ENCODE measurements at places on chromosomes 7 and 10.

- DNase-seq: no peak
Measured at GRCh38 chr7:129843978-129844840, 108.6 kb downstream of the UBE2H start.

GRCh38 chr7:67917437-67917755 is 920.8 kb downstream of the TYW1 start:
- DNase-seq: no peak

DNA sequence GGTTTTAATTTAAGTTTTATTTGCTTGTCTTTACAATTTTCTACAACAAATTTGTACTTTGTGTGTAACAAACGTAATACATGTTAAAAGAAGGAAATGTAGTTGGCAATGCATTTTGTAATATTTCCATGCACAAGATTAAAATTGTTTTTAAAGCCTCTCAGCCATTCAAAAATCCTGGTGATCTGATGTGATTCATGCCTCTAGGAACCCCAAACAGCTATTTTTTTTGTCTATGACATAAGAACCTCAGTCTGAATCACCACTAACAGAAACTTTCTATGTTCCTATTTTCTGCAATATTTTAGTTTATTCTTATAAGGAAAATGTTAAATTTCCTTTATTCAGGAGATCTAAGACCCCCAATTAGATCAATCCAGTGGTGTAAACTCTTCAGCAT is 183.1 kb upstream of the YAE1 start:
- no peak for DNase-seq

- no peak for DNase-seq
Measured at GRCh38 chr7:129739427-129739826, 127.9 kb downstream of the NRF1 start.

DNA sequence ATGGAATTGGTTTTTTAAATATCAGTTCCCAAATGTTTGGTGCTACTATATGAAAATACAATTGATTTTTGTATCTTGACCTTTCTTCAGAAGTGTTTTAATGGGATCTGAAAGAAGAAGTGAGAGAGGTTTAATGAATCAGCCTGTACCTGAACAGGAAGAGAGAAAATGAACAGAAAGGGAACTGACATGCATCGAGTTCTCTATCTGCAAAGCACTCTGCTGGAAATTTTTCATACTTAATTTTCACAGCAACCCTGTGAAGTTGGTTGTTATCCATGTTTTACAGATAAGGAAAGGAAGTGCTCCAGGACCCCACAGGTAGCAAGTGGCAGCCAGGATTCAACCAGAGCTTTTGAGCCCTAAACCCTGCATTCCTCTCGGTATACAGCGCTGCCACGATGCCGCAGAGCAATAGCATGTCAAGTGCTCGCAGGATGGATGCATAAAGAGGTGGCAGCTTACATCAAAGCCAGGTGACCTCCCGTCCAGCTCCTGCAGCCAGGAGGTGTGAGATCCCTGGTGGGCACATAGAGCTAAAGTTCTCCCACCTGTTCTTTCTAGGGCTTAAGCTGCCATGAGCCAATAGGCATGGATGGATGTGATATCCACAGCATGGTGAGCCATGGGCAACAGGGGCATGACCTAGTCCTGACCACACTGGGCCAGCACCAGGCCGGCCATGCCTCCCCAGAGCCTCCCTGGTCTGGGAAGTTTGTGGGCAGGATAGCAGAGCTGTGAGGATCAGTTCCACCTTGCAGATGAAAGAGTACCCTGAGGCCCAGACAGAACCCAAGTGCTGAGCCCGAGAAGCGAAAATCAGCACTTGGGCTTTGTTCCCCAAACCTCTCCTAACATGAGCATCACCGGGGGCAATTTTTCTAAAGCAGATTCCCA is 57.2 kb downstream of the CALML3 start:
- DNase-seq: no peak

- no peak for DNase-seq
Measured at GRCh38 chr10:70227548-70228320, 5.5 kb downstream of the PPA1 start.

GRCh38 chr10:44309939-44310761 is 74.7 kb downstream of the CXCL12 start:
- no peak for DNase-seq

DNA sequence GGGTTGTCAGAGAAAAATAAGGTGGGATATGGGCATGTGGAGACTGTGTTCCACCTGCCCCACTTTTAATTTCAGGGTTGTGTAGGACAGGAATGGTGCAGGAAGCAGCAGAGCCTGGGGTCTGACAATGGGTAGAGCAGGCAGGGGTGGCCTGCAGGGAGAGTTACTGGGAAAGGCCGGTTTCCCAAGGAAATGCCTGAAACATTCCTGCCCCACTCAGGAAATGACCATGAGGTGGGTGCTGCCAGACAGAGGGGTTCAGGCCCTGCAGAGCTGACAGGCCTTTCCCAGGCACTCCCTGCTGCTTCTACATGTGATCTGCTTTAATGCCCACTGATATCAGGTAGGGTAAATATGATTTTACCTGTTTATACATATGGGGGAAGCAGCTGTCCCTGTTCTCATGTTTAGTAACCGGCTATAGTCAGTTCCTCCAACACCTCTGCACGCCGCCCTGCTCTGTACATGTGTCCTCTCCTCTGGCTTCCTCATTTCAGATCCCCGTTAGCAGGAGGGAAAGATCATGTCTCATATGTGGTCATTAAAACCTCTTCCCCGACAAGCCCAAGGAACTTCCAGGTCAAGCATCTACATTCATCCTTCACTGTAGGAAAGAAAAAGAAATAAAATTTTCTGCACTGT is 118.6 kb upstream of the PRSS58 start:
- DNase-seq: no peak

DNA sequence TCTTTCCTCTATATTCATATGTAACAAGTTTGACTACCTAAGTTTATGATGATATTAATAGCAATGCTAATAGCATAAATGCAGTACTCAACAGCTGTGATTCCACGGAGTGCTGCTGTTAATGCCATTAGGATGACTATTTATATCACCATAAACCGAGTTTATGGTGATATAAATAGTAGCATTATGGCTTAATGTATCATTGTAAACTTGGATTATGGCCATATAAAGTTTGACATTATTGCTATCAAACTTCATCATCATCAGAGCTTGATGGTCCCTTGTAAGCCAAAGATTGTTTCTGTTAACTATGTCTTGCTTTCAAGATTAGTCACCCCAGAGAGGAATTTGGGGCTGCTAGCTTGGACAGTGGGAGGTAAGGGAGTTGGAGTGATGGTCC is 612.4 kb upstream of the C7orf33 start:
- DNase-seq: no peak

DNA sequence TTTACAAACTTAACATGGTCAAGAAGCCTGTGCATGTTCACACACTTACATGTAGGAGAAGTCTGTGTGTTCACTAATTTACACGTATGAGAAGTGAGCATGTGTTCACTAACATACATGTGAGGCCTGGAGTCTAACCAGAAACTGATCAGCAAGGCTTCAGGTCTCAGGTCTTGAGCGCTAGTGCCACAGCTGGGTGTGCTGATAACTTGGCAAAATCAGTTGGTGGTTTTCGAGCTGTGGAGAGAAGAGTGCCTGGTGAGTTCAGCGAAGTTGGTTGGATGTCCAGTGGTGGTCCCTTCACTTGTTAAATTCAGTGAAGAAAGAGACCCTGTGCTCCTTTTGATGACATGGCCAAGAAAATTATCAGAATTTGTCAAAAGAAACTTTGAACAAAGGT is 98.7 kb downstream of the CELF2 start:
- DNase-seq: no peak

DNA sequence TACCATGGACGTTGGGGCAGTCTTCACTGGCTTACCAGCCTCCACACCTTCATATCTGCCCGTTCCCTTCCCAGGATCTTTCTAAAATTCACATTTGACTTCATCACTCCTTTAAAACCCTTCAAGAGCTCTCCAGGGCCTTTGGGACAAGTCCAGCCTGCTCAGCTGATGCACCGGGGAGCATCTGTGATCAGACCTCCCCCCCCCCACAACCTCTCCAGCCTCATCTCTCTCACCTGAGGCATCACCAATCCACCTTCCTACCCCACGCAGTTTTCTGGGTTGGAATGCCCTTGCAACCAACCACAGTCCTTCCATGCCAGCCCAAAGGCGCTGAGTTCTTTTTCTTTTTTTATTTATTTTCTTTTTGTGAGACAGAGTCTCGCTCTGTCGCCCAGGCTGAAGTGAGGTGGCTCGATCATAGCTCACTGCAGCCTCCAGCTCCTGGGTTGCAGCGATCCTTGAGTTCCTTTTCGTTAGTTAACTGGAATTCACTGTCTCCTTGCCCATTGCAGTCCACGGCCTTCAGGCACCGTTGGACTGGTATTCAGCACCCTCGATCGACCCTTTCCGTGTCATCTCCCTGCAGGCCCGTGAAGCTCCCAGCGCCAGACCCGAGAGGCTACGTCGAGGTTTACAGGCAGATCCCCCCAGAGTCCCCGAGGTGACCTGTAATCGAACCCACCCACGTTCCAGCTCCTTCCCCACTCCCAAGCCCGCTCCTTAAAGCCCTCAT is 654 bp downstream of the ALKBH4 start:
- no peak for DNase-seq

DNA sequence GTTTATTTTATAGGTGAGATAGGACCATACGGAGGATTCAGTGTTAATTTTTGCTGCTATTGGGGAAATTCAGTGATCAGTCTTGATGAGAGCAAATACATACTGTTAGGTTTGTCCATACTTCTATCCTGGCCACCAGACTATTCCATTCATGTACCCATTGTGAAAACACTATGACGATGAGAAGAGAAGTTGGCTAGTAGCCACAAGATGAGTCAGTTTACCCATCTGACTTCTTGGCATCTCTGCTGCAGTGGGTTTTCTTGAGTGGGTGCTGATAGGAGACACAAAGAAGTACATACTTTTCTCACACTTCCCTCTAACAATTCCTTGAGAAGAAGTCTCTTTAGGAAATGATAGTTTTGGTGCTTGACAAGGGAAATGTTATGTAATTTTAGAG is 133.1 kb downstream of the TFPI2 start:
- no peak for DNase-seq

GRCh38 chr7:4998910-4999309 is 39.9 kb upstream of the MMD2 start:
- DNase-seq: no peak

GRCh38 chr10:15197276-15197675 is 28.8 kb upstream of the NMT2 start:
- DNase-seq: no peak

DNA sequence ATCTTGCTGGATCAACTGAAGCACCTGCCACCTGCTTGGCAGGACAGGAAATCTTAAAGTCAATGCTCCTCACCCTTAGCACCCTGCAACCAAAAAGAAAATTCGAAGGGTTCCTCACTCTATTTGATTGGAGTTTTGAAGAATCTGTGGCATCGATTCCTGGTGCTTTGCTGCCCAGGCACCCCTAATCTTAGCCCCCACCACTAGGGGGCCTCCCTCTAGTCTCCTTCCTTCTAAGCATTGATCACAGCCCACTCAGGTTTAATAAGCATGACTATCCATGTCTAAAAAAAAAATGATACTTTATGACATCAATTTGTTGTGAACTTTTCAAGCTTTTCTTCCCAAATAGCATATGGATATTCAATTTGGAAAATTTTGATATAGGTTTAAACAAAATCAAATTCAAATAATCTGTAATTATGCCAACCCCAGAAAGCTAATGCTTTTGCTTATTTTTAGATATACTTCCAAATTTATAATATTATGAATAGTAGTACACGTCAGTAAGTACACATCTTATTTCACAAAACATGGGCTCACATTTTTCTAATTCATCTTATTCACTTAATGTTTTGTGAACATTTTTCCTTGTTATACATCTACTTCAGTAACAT is 45.3 kb downstream of the NRG3 start:
- DNase-seq: peak; percentile 1

DNA sequence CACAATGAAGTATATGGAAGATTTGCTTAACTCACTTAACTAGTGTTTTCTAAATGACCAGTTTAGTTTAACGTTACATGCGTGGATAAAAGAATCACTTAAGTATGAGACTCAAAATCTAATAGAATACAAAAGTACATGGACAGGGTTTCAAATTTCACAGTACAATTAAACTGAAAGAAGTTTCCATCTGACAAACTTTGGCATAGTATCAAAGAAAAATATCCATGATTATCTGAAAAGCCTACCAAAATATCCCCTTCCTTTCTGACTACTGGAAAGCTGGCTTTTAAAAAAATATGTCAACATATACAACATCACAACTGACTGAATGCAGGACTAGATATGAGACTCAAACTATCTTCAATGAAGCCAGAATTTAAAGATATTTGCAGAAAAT is 164.8 kb downstream of the ZNF438 start:
- DNase-seq: no peak

DNA sequence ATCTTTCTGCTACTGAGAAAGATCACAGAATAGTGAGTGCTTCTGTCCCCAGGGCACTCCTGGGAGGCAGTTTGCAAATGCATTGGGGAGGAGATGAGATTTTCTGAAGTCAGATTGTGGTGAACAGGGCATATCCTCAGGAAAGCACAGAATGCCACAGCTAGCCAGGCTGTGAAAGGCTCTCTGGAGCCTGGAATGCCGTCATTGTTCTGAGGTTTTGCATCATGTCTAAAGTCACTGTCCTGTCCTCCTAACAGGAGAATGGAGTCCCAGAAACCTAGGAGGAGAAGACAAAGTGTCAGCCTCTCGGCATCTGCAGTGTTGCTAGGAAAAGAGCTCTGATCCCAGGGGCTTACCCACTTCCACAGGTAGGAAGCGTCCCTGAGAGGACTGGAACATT is 69.2 kb upstream of the IGFBP3 start:
- DNase-seq: no peak

DNA sequence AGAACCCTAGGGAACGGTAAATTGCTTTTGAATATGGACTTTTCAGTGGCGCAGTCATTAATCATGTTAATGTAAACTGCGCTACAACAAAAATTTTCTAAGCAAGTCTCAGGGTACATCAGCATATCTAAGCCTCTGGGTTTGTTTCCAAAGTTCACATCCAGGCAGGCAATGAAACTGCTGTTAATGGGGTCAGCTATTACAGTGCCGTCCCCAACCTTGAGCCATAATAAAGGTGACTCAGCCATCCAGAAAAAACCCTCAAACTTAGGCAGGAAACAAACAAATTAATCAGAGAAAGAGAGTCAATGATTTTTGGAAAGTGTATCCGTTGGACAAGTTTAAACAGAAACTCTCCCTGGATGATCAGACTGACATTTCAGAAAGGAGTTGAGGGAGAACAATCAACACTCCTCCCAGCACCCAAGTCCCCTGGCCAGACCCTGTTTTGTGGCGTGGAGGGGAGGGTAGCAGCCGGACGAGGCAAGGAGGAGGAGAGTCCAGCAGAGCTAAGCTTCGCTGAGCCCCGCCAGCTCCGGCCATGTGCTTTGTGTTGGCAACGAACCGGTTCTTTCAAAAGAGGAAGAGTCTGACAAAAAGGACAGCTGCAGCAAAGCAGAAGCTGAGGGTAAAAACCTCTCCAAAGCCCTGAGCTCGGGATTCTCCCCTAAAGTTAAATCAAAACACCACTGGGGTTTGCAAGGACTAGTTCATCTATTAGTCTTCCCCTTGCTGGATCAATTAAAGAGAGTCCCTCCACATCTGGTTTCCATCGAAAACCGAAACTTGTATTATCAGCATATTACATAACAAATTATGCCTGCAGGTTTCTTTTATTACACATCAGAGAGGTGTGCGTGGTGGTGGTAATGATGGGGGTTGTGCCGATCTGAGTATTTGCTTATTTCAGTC is 3.6 kb downstream of the FAM53B start:
- DNase-seq: no peak

Measured in stimulated activated CD4-positive, alpha-beta T cell treated with anti-CD3 and anti-CD28 coated beads, Interleukin-12 subunit alpha, Interleukin-12 subunit beta, amount 100 ng/mL, for 48 hours (primary cell).